Brain microvascular endothelial cell (primary cell): ENCODE measurements at places on chromosomes 11 and 22.

- DNase-seq: no peak
These were observed 16.8 kb upstream of the ACCSL start for GRCh38 chr11:44030996-44031395.

- no peak for DNase-seq
These were observed 4.0 kb downstream of the SLCO2B1 start for GRCh38 chr11:75154646-75155569.

DNA sequence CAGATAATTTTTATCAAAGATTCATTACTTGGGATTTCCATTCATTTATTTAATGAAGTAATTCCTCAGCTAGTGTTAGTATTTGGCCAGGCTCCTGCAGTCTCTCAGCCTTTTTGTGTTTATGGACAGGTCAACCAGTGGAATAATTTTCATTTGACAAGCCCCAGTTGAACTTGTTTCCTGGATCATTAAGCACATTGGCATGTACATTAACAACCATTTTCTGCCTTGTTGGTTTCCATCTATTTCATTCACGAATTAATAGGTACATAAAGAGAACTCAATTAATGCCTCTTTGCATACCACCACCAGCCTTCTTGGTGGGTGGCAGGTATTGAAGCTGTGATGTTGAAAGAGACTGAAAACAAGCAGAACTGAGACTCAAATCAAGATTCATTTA is 745.2 kb downstream of the KCNA4 start:
- no peak for DNase-seq

DNA sequence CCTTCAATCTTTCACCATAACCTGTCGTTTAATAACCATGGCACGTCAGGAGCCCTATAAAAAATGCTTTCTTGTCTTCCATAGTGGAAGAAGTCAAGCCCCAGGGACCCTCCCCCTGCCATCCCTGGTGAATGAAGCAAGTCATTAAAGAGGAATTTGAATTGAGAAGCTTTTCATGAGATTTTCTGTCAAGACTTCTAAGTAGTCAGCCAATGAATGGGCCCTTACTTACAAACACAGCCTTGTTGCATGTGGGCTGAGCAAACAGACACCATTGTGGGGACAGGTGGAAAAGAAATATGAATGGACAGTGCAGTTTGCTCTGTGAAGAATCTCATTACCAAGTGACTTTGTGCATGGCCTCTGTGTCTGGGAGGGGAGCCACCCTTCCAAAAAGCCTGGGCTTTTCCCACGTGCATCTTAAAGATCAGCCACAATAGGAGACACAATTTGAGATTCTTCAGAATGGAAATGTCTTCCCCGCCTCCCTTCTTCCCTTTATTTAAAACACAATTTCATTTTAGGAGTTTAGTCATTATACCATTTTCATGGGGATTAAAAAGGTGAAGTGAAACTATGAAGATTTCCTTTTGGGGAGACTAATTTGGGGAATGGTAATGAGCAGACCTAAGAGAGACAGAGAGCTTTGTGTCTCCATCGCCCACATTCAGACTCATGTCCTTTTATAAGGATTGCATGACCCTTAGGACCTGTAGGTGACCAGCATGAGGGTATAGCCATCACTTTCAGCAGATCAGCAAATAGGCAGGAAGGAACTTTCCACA is 152.0 kb downstream of the LRRC4C start:
- DNase-seq: no peak

- DNase-seq: peak; percentile 75
These were observed 18.5 kb upstream of the FEZ1 start for GRCh38 chr11:125514336-125515101.

- no peak for DNase-seq
These were observed 69.8 kb downstream of the FBLN1 start for GRCh38 chr22:45572444-45572843.

DNA sequence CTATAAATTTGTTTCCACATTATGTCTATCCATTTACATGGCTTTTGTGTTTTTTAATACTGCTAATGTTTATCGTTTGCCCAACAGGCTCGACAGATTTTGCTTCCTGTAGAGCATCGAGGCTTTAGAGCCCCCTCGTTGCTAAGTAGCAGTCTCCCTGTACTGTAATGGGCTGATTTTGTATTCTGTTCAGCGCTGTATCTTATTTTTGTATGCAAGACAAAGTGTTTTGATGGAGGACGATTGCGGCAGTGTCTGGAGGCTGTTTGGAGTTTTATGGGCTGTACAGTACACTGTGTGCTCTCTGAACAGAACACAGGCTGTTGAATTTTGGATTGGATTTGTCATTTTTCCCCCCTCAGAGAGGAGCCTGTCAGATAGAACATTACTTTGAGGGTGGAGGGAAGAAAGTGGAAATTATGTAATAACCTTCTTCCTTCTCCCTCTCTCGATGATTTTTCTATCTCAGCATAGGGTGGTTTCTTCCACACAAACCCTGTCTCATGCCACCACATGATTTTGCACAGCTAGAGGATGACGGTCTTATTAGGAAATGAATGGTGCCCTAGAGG is 104.4 kb downstream of the ZBTB16 start:
- DNase-seq: no peak

GRCh38 chr22:36022697-36023096 is 5.9 kb downstream of the RBFOX2 start:
- no peak for DNase-seq
